ENCODE measurements at places on chromosomes 7 and 10.

GRCh38 chr10:37549054-37549453 lies 308.4 kb downstream of the ZNF248 start:
- no peak for DNase-seq

- DNase-seq = peak; percentile 66
Measured at GRCh38 chr10:44376472-44377099, 8.3 kb downstream of the CXCL12 start.

DNA sequence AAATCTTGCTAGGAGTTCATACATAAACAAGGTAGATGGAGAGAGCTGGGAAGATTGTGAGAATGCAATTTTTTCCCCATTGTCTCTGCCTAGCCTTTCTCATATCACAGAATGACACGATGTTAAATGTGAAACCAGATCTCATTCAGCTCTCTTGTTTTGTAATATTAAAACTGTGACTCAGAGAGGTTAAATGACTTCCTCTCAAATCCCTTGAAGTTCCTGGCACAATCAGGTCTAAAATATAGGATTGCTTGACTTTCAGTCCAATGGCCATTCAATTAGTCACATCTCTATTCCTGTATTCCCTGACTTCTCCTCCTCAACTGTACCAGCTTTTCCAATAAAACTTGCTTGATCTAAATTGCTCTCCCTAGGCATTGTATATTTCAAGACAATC lies 3.1 kb downstream of the ANKRD22 start:
- no peak for DNase-seq

- DNase-seq = no peak
Measured at GRCh38 chr10:102115775-102116174, 4.4 kb downstream of the LDB1 start.

DNA sequence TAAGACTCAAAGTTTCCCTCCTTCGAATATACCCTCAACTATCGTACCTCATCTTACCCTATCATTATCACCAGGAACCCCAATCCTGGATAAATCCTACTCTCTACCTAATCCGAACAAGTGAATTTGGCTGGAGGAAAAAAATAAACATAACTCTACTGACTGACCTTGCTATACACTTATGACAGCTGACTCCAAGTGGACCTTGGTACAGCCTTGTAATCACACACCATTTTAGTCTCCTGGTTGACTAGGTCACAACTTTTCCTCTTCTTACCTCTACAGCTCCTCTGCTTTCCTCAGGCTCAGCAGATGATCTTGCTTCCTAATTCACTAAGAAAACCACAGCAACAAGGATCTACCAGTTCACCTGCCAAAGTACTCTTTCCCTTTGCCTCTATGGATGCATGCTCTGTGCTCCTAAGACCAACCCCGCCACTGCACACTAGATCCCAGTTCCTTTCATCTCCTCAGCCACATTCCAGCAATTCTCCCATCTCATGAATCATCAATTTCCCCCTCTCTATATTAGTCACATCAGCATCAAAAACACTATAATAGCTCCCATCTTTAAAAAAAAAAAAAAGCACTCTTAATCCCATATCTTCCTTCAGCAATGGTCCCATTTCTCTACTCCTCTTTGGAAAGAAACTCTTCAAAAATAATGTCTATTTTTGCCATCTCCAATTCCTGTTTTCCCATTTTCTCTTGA lies 35.5 kb downstream of the COA1 start:
- DNase-seq = no peak

DNA sequence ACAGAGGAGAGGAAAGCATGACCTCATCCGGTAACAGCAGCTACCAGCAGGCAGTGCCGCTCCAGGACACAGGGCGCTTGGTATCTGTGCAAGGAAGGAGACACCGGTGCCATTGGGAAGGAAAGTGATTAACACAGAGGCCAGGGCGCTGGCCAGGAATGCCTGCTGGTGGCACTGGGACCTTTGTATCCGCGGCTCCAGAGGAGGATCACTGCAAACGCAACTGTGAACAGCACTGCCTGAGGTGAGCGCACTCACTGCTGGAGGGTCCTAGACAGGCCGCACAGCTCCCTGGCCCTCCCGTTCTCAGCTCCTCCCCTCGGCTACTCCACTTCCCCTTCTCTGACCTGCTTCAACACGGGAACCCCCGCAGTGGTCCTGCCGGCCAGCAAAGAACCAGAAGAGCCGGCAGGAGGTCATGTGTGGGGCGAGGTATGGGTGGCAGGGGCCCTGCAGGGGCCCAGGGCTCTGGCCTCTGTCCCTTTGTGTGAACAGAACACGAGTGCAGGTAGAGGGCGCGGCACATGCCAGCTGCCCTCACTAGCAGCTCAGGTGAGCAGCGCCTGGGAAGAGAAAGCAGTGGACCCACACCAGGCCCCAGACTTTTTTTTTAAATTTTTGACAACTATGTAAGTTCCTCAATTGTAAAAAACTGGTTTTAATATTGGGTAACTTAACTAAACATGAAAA lies 107.6 kb downstream of the VIPR2 start:
- DNase-seq = no peak

DNA sequence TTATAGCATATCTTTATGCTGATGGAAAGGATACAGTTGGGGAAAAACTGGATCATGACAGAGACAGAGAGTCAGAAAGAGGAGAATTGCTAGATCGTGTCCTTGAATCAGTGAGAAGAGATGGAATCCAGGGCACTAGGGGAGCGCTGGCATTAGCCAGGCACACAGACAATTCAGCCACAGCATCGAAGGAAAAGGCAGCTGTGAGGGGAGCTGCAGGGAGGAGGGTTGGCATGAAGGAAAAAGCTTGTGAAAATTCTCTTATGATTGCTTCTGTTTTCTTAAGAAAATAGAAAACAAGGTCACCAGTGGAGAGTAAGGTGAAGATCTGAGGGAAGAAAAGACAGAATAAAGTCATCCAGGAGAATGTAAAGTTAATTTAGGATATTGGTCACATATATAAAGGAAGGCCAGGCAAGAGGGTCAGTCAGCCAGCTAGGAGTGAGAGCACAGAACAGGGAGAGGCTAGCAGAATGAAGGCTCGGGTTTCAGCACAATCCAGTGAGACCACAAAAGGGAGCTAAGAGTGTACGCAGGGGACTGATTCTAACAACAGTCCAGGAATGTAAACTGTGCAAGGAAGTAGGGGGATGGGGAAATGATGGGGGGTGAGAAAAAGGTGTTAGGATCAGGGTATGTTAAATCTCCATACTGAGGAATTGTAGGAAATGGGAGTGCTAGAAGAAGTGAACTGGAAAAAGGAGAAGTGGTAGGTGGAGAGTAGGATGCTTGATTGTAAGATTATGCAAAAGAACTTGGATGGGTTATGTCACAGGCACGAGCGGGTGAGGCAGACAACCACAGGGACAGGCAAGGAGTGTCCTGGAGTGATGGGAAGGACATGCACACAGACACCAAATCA lies 112.0 kb downstream of the RNF32 start:
- DNase-seq = no peak

DNA sequence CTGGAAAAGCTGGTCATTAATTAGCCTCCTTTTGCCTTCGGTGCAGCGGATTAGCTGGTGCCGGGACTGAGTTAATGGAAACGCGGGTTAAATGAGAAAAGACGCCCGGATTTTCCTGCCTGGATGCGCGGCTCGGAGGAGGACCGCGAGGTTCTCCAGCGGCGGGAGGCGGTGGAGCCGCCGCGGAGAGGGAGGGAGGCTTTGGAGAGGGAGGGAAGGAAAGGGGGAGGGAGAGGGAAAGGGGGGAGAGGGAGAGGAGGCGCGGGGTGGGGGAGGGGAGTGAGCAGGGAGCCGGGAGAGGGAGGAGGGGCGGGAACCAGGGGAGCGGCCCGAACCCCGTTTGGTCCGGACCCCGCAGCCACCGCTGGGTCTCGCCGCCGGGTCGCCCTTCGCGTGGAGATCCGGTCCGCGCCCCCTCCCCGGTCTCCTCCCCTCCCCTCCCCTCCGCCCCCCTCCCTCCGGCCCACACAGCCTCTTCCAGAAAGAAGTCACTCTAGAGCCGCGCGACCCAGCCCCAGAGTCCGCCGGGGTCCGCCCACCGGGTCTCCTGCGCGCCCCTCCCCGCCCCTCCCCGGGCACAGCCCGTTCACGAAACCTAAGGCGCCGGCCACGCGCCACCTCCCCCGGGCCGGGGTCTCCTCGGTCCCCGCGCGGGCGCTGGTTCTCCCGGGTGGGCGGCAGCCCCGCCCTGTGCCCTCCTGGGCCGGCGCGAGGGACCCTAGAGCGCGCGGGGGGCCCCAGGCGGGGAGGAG lies 347.5 kb downstream of the DNAJB6 start:
- DNase-seq = no peak

DNA sequence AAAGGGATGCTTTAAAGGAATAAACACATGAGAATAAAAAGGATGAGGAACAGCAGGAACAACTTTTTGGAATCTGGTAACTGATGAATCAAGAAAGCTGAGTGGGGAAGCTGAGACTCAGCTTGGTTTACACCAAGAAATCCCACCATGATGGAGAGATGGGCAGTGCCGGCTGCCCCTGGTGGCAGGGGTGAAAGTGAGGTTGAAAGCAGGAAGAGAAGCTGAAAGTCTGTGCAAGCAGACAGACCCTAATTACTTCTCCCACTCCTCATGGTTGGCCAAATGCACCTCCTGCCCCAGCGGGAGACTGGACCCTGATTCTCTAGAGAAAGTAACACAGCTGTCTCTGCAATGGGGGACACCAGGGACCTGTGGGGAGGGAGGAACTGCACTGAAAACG lies 57.6 kb upstream of the NANOS1 start:
- DNase-seq = no peak

GRCh38 chr10:83680470-83680891 lies 458.8 kb upstream of the GHITM start:
- no peak for DNase-seq

DNA sequence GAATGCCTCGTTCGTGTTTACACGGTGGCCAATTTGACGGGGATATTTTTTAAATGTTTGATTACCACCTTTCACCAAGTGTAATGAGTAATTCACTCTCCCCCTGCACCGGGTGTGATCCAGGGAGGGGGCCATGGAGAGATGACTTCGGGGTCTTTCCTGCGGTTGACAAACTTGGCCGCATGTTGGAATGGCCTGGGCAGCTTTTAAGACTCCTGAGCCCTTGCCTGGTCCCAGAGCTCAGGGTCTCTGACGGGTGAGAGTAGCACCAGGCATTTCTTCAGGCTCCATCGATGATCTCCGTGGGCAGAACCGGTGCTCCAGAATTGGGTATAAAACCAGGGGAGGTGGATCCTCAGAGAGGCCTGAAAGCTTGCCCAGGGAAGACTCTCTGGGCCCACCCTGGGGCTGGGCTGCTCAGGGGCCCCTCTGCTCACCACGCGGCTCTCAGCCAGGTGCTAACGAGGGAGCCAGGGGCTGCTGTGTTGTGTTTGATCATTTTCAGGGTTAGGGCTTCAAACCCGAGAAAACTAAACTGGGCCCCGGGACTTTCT lies 882 bp downstream of the ZNF282 start:
- DNase-seq = no peak

GRCh38 chr10:72948762-72949161 lies 5.8 kb downstream of the PLA2G12B start:
- no peak for DNase-seq

DNA sequence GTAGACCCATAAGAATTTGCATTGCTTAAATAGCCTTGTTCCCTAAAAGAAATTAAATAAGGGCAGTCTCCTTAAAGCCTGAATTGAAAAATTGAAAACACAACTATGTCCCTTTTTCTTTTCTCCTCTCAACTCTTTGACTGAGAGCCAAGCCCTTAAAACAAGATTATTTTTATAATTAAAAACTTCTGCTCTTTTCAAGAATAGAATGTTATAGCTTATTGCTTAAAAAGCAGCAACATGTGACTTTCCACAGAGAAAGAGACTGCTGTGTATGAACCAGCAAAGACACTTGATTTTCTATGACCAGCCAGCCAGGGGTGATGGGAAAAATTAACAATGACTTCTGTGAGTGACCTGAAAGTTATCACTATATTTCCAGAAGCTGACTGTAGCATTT lies 295.2 kb upstream of the CELF2 start:
- DNase-seq = no peak

DNA sequence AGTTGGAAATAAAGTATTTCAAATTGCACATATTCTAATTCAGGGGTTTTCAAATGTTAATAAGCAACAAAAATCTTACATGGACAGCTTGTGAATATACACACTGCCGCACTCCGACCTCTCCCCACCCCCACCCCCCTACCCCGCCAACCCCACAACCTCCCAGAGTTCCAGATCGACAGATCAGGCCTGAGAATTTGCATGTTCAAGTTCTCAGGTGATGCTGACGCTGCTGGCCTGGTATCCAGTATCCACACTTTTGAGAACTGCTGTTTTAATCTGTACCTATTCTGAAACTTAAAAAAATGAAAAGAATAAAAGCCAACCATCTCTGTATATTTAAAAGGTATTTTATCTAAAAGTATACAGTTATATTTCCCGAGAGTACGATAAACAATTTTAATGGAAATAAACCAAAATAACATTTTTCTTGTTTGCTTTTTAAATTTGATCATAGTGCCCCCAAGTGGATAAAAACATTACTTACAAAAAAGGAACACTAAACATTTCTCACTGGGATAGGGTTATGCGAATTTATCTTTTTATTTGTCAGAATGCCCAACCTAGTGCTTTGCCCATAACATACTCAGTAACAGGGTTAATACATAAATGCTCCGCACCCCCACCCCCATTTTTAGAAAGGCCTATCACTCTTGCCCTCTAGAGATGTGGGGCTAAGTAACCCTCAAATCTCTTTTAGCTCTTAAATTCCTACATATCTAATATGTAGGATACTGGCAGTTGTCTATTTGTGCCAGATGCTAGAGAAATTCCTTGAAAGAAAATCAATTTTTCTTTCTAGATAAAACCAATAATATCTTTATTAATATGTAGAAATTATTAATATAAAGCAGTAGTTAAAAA lies 166.3 kb downstream of the RNF133 start:
- peak; percentile 33 for DNase-seq

DNA sequence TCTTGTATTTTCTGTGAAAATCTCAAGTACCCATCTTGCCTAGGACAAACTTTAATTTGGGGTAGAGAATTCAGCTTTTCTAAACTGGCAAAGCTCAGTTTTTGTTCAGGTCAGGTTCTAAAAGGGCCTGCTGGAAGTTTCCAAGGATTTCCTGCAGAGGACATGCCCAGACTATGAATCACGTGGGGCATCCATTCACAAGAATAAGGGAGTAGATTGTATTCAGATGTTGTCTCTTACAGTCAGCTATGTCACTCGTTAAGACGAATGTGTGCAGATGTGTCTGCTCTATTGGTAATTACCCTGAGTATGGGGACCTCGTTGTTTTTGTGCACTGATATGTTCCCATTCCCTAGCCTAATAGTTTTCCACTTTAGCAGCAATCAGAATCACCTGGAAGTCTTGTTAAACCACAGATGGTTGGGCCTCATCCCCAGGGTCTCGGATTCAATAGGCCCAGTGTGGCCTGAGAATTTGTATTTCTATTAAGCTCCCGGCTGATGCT lies 81.0 kb upstream of the ITPRID1 start:
- DNase-seq = no peak

- no peak for DNase-seq
Measured at GRCh38 chr10:58704671-58705141, 192.0 kb downstream of the BICC1 start.

- DNase-seq = no peak
Measured at GRCh38 chr7:136267822-136268221, 290.7 kb upstream of the MTPN start.

DNA sequence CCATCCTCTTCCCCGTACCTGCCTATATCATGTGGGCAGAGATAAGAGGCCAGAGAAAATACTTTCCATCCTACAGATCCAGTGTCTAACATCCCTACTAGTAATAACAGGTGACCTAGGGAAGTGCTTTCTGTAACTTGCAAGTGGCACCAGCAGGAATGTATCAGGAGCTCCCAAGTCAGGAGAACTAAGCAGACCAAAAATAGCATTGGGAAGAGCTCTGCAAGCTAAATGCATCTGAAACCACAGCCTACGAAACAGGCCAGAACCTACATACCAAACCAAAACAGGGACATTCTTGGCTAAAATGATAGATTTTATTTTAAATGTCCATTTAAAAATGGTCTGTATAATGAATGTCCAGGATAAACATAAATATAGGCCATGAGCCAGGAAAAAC lies 680.8 kb downstream of the PHTF2 start:
- DNase-seq = no peak
